ENCODE measurements at places on chromosomes 7 and 10.

DNA sequence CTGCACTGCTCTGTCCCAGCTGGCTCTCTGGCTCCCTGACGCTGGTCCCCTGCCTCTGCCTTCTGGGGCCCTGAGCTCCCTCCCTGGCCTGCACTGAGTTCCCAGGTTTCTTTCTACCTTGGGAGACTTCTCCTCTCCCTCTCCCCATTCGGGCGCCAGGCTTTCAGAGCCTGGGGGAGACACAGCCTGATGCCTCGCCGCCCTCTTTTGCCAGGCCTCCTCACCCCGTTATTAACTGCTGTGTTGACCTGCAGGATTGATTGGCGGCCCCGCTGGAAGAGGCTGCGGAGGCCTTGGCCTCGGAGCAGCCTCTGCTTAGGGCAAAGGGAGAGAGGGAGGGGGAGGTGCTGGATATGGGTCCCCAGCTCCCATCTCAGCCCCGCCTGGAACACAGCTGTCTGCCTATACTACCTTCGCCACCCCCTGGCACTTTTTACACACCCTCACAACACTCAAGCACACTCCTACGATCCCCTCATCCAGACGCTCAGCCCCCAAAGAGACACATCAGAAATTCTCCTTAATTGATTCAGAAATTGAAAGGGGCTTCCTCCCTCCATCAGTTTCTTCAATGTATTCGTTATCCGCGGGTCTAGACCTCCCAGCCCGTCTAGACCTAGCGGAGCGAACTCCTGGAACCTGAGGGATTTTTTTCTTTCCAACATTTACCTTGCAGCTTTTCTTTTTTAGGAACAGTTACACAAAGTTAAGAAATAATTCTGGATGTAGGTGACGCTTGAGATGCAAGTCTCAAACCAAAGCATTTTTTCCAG is 7.1 kb upstream of the PAX2 start:
- DNase-seq = no peak

DNA sequence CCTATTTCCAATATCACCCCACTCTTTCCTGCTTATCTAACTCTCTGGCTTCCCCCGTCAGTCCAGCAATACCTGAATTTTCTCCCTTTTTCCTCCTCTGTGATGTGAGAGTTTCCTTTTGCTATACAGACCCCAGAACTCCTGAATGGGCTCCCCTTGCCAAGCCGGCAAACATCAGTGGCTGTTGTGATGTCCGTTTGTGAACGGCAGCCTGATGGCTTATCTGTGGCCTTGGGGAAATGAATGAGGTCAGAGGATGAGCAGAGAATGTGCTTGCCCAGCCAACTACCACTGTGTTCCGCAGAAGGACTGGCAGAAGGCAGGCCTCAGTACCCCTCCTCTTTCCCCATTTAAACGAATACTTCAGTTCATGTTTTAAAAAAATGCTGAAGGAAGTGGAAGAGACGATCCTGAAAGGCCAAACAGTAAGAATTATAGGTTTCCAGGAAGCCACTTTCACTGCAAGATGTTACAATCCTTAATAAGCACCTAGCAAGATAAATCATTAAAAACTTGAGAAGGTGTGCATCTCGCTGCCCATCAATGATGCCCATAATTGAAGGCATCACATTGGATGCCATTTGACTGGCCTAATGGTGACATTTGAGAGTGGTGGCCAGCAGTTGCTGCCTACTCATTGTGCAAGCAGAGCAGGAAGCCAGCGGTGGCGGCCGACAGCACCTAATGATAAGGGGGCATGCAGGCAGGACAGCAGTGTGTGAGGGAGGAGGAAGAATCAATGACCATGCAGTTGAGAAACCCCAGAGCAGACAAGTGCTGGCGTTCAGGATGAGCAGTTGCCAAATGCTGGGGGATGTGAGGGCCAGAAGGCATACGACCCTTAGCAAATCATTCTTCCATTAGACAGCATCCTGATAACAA is 31.5 kb downstream of the SLC18A2 start:
- DNase-seq = no peak

DNA sequence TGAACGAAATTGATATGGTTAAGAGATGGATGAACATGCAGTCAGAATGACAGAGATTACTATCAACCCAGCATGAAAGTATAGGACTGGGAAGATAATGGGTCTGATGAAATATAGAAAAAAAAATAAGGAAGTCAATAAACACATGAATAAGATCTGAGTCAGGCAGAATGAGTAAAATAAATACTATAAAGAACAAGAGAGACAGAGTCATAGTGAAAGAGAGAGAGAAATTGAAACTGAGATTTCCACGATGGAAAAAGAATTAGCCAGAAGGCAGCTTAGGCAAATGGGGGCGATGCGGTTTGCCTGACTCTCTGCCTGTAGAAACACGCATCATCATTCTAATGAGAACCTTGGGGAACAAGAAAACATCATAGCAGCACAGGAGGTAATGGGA is 26.6 kb downstream of the SEMA3D start:
- no peak for DNase-seq

GRCh38 chr10:96645191-96645721 is 58.4 kb upstream of the TM9SF3 start:
- no peak for DNase-seq

DNA sequence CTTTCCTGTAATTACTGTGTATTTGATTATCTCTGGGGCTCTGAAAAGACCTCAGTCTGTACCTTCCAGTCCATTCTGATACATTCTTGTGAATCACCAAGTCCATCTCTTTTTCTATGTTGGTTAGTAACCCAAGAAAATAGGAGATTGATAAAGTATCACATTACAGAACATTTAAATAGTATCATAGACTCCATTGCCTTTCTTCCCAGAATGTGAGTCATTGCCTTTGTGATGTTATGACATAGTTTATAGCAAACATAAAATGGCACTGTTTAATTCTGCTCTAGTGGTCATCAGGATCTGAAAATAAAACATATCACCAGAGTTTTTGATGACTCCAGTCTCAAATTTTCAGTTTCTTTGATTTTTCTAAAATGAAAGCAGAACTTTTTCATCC is 78.4 kb downstream of the NRG3 start:
- DNase-seq = no peak

- no peak for DNase-seq
These were observed 238.2 kb downstream of the CELF2 start for GRCh38 chr10:11255796-11256444.

- peak; percentile 50 for DNase-seq
These were observed 26.9 kb upstream of the TRIM56 start for GRCh38 chr7:101058355-101058754.

GRCh38 chr10:6047847-6048246 is 14.3 kb downstream of the IL2RA start:
- DNase-seq = no peak

- DNase-seq = no peak
These were observed 26.2 kb downstream of the CUL2 start for GRCh38 chr10:35063837-35064454.

DNA sequence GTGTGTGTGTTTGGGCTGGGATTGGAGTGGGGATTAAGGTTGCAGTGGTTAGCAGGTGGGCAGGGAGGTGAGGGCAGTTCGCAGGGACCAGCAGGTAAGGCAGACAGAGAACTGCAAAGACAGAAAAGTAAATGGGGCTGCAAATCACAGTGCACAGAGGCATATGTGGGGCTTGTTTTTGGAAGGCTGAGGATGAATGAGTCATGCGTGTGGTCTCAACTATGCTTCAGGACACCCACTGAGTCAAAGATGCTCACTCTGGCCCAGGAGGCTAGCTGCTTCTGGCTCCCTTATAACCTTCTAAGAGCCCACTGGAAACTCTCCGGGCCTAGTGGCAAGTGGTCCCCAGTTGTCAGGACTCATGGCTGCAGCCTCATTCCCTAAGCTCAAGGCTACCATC is 118.2 kb downstream of the ZNF248 start:
- DNase-seq = no peak

- no peak for DNase-seq
These were observed 59.5 kb upstream of the PRKG1 start for GRCh38 chr10:51014680-51015389.

GRCh38 chr10:96082748-96083147 is 39.4 kb downstream of the CCNJ start:
- DNase-seq = no peak

DNA sequence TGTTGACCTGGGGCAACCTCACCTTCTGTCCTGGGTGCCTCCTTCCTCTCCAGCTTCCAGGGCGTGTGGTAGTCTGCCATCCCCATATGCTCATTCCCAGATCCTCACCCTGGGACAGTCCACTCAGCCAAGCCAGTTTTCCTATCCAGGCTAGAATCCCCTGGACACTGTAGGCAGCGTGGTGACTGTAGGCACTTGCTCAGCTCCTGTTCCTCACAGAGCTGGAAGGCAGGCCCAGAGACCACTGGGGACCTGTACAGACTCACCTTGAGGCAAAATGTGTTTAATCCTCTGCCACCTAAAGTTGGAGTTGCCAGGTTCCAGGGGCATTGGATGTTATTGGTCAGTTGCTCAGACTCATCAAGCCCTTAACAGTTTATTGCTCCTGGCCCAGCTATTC is 2.4 kb upstream of the GRID1 start:
- no peak for DNase-seq

DNA sequence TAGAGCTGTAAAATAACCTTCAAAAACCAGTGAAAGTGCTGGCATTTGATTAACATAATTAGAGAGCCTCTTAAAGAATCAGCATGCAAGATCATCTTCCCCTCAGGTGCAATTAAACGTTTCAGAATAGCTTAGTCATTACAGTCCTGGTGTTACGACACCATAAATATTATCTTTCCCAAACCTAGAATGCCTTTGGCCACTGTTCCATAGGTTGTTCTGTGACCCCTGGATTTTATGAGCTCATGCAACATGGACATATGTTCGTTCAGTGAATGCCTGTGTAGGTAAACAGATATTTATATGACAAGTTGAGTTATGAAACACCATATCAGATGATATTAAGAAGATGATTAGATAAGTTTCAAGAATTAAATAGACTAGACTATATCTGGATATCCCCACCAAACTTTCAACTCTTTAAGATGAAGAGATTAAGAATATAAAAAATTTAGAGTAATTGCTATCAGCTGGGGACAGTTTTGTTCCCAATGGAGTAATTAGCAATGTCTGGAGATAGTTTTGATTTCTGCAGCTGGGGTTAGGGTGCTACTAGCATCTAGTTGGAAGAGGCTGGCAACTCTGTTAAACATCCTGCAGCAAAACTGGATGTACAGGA is 263.5 kb upstream of the DKK1 start:
- no peak for DNase-seq

GRCh38 chr7:105429746-105430612 is 41.3 kb upstream of the SRPK2 start:
- peak; percentile 68 for DNase-seq

GRCh38 chr7:155644971-155645509 is 579 bp downstream of the RBM33 start:
- peak; percentile 44 for DNase-seq

DNA sequence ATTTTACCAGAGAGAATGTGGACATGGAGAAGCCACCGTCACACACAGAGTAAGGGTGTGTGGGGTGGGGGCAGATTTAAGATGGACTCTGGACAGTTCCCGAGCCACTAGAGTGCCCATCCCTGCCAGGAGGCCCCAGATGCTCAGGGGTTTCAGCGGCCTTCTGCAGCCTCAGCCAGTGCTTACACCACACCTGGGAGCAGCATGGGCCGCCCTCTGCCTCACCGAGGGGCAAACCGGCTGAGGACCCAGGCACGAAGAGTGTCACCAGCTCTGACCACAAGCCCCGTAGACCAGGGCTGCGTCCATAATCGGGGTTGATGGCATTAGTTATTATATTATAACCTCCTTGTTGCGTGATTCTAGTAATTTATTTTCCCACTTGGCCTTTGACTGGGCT is 6.7 kb upstream of the MNX1 start:
- DNase-seq = no peak

GRCh38 chr10:61793760-61794703 is 107.5 kb upstream of the ARID5B start:
- no peak for DNase-seq

- no peak for DNase-seq
These were observed 291.2 kb upstream of the HABP2 start for GRCh38 chr10:113261611-113262091.

DNA sequence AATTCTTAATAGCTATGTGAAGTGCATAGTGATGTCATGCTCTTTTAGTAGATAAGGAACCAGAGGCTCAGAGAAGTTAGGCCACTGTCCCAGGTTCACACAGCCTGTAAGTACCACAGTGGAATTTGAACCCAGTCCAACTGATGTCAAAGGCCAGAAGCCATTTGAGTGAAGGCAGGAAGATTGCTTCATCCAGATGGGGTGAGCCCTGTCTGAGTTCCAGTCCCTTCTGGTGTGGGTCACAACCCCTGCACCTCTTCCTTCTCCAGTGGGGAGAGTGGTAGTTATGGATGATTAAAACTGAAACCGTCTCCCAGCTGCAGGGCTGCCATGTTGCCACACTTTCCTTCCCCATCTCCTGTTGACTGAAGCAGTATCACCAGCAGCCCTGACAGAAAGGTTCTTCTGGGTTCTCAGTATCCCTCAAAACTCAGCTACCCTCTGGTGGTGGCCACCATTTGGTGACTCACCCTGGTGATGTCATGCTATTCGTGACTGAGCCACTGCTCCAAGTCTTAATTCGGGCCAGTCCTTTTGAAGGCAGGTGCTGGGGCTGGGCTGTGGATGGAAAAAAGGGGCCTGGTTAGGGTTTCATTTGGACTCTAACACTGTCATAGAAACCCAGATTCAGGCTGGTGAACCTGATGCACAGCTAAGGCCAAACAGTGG is 1.5 kb upstream of the C10orf95 start:
- DNase-seq = peak; percentile 30

DNA sequence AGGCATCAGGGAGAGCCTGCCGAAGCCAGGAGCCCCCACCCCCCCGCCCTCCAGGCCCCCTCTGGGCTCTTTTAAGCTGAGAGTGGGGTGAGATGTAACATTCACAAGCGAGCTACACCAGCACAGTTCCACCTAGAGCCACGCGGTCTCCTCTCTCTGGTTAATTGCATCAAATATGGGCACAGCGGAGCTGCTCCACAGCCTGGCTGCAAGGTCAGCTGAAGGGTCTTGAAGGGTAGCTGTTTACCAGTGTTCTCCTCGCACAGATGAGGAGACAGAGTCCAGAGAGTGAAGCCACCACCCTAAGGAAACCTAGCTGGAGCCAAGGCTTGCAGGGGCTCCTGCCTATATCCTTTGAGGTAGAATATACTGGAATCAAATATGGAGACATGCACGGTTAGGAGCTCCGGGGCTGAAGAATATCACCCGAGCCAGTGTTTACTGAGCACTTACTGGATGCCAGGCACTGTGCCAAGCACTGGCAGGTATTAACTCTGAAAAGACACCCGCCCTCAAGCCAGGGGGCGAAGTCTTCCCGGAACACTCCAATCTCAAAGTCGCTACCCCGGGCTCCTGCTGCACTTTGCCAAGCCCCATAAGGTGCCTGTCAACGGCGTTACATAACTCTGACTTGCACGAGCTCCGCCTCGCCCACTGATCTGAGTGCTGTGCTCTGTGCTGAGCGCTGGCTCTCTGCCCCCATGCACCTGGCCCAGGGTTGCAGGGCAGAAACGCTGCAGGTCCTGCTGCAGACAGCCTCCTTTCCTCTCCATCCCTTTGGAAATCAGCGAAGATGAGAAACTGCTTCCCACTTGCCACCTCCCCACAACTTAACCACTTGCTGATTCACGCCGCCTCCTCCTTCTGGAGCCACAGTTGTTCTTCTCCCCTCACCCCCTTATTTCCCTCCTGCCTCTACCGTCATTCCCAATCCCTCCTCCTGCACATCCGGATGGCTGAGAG is 5.4 kb downstream of the CHST15 start:
- DNase-seq = no peak

- peak; percentile 73 for DNase-seq
These were observed 63.2 kb downstream of the MKI67 start for GRCh38 chr10:128062881-128063563.
